B cell (primary cell): ENCODE measurements at places on chromosomes 4 and X.
A peak's percentile ranks its signal among the peaks of the same experiment; 100 is the strongest.

DNA sequence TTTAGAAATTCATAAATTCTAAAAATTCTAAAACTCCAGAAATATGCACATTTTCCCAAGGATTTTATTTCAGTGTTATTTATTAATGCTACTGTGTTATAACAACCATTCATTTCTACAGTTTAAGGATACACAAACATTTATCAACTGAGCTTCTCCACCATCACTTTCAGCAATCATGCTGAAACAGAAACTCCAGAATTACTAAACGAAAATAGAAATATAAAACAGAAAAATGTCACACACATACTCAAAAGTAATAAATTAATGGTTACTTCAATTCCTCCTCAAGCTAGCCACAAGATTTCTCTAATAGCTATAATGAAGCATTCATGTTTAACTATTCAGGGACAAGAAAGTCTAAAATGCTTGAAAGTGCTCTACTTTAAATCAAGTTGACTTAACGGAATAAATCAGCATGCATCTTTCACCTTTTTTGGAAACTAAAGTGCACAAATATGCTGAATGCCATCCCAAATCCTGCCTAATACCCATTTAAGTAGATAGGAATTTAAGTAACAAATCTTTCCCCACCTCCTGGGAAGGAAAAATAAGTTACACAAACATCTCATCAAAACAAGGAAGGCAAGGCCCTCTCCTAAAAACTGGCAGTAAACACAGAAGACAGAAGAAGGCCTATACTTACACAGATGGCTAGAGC is 563 bp downstream of the FAM13A start:
- no peak for DNase-seq

DNA sequence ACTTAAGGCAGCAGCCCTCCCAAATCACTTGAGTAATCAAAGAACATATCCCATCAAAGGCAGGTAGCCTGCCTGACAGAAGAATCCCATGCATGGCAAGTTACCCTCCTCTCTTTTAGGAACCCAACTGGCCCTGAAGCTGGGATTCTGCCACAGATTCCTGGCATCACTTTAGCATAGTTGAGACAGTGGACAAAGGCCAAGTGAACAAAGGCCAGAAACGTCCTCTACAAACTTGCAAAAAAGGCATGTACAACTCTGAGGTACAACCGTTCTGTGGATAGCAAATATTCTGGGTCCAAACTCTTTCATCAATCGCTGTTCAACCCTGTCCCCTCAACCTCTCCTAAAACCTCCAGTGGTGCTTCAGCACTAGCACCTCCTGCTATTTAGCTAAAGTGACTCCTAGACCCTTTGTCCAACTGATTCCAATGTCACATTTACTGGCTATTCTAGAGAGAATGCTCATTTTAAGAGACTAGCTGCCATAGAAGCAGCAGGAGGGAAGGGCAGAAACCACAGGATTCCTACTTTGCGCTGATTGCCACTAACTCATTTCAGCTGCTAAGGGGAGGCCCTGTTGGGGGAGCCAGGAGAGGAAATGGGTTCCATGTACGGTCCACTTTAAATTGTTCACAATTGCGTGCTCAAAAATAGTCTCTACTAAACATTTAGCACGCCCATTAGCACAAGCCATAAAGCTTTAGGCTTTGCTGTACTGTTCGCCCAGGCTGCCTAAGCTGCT is 105.9 kb downstream of the SHROOM4 start:
- no peak for DNase-seq

DNA sequence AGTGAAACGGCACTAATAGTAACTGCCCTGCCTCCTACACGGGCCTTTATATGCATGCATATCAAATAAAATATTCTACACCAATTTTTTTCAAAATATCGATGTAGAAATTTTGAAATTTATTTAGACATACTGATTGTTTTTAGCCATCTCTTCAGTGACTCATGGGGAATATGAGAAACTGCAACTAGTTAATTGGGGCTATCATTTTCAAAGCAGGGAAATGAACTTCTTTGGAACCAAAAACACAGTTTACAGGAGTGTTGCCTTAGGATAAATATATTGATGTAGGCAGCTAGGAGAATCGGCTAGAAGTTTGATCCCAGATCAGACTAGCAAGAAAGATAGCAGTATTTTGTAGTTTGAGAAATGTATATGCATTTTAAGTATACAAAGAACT is 1010.8 kb upstream of the AGA start:
- DNase-seq, result no peak

DNA sequence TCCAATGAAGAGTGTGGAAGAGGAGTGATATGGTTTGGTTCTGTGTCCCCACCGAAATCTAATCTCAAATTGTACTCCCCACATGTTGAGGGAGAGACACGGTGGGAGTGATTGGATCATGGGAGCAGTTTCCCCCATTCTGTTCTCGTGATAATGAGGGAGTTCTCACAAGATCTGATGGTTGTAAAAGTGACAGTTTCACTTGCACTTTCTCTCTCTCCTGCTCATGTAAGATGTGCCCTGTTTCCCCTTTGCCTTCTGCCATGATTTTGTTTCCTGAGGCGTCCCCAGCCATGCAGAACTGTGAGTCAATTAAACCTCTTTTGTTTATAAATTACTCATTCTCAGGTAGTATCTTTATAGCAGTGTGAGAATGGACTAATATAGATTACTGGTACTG is 39.6 kb downstream of the FAM47C start:
- DNase-seq, result no peak

- DNase-seq, result no peak
Measured at GRCh38 chrX:140713174-140713539, 3.6 kb downstream of the LINC00632 start.

- no peak for DNase-seq
Measured at GRCh38 chrX:131399678-131400428, 110.7 kb upstream of the IGSF1 start.

DNA sequence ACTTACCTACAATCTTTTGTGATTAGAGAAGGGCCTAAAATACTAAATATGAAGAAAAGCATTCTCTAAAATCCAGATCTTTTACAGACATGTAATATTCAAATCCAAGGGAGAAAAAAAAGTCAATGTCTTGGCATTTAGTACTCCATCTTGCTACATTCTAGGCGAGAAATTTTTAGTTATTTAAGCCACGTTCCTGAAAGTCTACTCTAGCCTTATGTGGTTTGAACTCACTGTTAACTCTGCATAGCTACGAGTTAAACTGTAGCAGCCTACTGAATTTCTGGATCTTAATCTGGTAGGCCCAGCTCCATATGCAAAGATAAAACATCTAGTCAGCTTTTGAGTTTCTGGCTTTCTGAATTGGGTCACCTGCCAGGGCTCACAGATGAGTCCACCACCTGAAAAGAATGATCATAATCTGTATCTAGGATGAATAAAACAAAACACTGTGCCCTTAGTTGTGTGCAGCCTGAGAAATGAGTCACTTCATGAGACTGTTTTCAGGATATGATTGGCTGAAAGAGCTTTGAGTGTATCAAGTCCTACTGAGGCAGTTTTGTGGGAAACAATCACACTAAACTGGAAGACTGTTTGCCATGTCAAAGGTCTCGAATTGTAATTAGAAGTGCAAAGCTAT is 3.2 kb upstream of the NEK1 start:
- no peak for DNase-seq

GRCh38 chrX:148322906-148323305 is 177.5 kb upstream of the AFF2 start:
- no peak for DNase-seq

DNA sequence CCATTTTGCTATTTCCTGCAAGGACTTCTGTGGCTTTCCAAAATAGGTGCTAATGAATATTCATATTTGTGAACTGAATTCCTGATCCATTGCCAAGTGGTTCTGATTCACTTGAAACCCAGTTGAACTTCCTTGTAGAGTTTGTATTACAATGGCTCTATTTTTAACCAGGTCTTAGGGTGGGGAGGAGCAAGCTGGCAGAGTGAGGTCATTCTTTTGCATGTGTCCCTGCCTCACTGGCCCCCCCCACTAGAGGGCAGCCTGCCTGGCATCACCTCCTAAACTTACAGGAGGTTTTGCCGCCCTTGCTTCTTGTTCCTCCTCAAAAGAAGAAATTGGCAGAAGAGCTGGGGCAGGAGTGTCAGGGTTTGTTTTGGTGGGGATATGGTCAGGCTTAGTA is 10.5 kb downstream of the PTTG2 start:
- DNase-seq, result peak; percentile 81

DNA sequence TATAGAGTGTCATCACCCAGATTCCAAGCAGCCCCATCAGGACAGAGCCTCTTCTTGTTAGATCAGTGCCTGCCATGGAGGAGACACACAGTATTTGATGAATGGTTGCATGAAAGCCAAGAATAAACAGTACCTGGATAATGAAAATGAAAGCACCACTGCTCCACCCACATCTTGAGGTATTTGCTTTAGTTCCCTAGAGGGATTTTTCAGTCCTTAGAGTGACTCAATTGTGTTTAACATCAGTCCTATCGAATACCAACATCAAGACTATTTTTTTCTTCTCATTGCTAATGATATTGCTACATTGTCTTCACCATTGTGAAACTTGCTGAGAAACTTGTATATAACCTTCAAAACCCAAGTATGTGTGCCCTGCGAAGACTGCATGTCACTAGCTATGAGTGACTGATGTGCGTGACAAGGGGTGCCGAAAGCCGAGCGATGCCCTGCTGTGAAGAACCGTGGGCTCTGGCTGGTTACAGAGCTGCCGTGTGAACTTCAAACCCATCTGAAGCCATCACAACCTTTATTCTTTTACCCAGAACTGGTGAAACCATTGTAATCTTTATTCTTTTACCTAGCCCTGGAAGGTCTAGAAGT is 211.3 kb upstream of the FAT1 start:
- DNase-seq, result no peak

- DNase-seq, result no peak
Measured at GRCh38 chr4:101027721-101028120, 319.6 kb downstream of the PPP3CA start.

DNA sequence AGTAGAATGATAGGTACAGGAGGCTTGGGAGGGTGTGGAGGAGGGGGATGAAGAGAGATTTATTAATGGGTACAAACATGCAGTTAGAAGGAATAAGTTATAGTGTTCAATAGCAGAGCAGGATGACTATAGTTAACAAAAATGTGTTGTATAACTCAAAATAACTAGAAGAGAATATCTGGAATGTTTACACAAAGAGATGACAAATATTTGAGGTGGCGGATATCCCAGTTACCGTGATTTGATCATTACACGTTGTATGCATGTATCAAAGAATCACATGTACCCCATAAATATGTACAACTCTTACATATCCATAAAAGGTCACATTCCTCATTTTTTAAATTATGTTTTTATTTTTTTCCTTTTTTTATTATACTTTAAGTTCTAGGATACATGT is 456.6 kb downstream of the MAGEB5 start:
- DNase-seq, result no peak

- DNase-seq, result no peak
Measured at GRCh38 chr4:21885770-21886169, 62.8 kb downstream of the KCNIP4 start.

DNA sequence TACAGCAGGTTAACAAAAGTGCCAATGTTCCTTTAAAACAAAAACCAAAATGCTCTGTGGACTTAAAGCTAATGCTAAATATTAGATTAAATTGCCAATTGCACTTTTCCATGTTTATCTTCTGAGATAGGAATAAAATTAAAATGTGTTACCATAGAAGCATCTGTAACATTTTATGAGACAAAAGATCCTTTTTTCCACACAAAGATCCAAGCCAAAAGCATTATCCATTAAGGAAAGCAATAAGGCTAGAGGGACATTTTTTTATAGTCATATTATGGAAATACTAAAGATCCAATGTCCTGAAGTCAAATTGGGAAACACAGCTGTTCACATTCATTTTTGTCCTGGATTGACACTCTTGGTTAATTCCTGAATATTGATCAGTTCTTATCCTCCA is 73.6 kb downstream of the PALLD start:
- no peak for DNase-seq

- DNase-seq, result no peak
Measured at GRCh38 chr4:2817137-2817536, 24.3 kb downstream of the SH3BP2 start.

- DNase-seq, result no peak
Measured at GRCh38 chrX:150616863-150617198, 48.4 kb downstream of the MTM1 start.

DNA sequence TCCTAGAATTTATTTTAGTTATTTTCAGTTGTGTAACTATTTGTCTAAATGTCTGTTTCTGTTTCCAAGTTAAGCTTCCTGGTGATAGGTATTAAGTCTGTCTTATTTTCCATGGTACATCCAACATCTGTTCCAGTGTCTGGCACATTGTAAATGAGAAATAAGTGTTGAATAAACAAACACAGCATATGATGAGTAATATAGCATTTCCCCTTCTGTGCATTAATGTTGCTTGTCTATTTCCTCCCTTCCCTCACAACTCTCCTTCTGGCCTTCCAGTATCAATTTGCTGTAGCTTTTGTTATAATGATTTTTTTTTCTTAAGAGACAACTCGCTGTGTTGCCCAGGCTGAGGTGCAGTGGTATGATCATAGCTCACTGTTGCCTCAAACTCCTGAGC is 36.1 kb downstream of the COPS4 start:
- DNase-seq, result no peak

- no peak for DNase-seq
Measured at GRCh38 chr4:52659722-52660261, 691 bp upstream of the USP46 start.

GRCh38 chrX:55008571-55009358 is 8.6 kb downstream of the APEX2 start:
- no peak for DNase-seq

DNA sequence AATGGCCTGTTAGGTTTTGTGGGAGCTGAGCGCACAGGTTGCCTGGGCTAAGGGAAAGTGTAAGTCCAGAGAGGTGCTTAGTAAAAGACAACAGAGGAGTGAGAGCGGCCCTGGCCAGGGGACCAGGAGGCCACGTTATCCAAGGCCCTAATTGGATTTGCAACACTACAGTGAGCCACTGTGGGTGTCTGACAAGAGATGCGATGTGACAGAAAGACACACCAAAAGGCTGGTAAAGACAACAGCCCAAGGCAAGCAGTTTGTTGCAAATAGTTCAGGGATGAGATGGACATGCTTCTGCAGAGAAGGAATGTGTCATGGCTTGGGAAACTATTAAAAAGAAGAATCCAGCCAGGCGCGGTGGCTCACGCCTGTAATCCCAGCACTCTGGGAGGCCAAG is 162.7 kb upstream of the KIT start:
- DNase-seq, result no peak

- no peak for DNase-seq
Measured at GRCh38 chr4:6395466-6396228, 76.8 kb downstream of the PPP2R2C start.

GRCh38 chrX:126695375-126695896 is 124.1 kb upstream of the PRR32 start:
- DNase-seq, result no peak

- DNase-seq, result no peak
Measured at GRCh38 chrX:36898301-36898700, 109.9 kb upstream of the FAM47C start.

- DNase-seq, result no peak
Measured at GRCh38 chr4:154305616-154306015, 186.0 kb downstream of the DCHS2 start.

GRCh38 chr4:23660865-23661264 is 229.0 kb downstream of the PPARGC1A start:
- no peak for DNase-seq
